M059J (cell line): ENCODE measurements at places on chromosomes 1 and 21. TPM values are rescaled to one million over a fixed set of nuclear protein-coding genes. Genes with fewer than 3 reads are reported as not detected.

DNA sequence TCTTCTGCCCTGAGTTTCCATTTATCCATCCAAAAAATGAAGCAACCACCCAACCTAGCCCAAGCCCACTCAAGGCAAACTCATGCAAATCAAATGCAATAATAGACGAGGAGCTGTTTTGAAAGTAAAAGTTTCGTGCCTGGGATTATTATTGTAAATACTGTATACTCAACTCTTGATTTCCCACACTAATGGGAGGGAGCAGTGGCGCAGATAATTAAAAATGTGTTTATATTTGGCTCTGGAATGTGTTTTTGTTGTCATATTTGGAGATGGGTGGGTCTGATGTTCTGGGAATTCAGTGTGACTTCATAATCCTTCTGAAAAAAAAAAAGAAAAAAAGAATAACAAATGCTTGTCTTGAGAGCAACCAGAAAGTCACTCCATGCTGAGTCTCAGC, 52.5 kb downstream of the KLHDC7A start:
- no peak for DNase-seq

KCNN3 gene
- total RNA-seq = 0.37 TPM in 1 of 2 replicates, not detected in the other

DNA sequence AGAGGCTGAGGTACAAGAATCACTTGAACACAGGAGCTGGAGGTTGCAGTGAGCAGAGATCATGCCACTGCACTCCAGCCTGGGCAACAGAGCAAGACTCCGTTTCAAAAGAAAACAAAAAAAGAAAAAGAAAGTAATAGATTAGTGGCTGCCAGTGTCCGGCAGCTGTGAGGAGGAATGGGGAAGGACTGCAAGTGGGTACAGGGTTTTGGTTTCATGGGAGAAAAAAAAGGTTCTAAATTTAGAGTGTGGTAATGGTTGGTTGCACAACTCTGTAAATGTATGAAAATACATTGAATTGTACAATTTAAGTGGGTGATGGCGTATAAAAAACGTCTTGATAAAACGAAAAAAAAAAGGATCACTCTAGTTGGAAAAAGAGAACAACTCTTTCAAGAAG, 6.7 kb downstream of the TAF1A start:
- DNase-seq = no peak

SPRR2B gene
- total RNA-seq = not detected in 2 replicates

DNA sequence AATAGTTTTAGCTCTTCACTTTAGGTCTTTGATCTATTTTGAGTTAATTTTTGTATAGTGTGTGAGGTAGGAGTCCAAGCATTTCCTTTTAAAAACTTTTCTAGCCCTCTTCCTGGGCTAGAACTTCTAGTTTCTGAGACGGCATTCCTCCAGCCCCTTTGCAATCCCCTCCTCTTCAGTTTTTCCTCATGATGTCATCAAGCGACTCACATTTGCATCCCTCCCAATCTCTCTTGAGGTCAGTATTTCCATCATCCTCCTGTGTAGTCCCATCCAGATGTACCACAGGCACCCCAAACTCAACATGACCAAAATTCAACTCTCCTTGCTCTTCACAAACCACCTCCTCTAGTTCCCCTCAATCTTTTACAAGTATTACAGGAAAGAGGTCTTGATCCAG, 10.7 kb downstream of the HMGN2 start:
- DNase-seq = peak; percentile 44

DNA sequence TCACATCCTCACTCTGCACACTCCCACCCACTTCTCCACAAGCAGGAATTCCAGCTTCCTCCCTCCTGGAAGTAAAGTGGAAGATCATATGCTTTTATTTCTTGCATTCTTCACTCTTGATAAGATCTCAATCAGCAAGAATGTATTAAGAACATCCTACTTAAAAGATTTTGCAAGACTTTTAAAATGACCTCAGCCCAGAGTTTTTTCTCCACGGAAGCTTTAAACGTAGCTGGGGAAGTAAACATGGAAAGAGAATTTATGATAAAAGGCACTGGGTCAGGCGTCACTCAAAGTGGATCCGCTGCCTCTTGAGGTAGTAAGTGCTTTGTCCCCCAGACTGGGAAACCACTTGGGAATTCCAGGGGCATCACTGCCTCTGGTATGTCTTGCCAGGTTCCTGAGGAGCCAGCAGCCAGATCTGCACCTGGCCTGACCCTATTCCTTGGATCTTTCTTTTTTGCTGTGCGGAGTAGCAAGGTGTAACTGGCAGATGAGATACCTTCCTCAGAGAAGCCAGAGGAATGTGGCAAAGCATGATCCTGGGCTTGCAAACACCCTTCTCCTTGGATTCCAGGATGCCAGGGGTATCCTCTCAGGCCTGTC, 33.9 kb downstream of the CDK18 start:
- DNase-seq = peak; percentile 42

SPRR1A gene
- total RNA-seq = not detected in 2 replicates

GRCh38 chr21:35291973-35292627, 243.0 kb upstream of the RUNX1 start:
- DNase-seq = peak; percentile 64

DNA sequence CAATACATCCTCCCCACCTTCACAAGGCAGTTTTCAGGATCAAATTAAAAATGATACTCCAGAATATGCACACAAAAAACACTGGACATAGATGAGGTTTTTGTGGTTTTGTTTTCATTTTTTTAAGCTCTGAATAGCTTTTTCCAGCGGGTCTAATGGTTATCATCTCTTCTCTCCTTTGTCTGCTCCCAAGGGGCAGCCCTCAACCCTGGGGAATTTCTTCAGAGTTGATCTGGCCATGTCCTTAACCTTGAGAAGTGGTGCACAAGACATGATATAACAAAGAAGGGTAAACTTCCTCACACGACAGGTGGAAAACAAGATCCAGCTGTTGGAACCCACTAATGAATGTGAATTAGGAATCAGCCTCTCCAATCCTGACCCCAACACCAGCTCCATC, 1.5 kb upstream of the CD244 start:
- DNase-seq = no peak

DNA sequence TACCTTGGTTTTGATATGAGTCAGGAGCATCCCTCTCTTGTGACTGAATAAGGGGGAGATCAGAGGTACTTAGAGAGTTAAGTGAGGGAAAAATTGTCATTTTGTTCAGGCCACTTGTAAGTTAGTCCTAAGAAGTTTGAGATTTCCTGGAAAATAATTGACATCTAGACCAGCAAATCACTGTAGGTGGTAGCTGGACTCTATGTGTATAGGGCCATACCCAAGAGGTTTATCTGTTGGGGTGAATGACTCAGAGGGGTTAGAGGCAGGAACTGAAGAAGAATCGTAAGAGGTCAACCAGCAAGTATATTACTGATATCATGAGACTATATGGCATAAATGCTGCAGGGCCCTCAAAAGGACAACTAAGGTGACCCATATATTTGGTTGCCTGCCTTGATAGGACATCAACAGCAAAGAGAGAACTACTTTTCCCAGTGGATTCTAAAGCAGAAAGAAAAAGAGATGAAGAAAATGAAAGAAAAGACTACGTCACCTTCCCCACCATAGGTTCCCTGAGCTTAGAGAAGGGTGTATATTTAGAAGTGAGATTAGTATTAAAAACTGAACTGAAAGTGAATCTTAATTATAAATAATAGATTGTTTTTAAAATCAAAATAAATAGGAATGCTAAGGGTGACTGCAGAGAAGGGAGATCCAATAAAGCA, 8.0 kb upstream of the RNPC3 start:
- DNase-seq = peak; percentile 46

DNA sequence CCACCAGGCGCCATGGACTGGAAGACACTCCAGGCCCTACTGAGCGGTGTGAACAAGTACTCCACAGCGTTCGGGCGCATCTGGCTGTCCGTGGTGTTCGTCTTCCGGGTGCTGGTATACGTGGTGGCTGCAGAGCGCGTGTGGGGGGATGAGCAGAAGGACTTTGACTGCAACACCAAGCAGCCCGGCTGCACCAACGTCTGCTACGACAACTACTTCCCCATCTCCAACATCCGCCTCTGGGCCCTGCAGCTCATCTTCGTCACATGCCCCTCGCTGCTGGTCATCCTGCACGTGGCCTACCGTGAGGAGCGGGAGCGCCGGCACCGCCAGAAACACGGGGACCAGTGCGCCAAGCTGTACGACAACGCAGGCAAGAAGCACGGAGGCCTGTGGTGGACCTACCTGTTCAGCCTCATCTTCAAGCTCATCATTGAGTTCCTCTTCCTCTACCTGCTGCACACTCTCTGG, 3.8 kb downstream of the GJB3 start:
- DNase-seq = no peak

- peak; percentile 31 for DNase-seq
These were observed 241.0 kb upstream of the SNX7 start for GRCh38 chr1:98420376-98421084.

INTS11 gene
- total RNA-seq = 74.7 and 87.4 TPM in 2 replicates

CFAP141 gene
- total RNA-seq = not detected in 2 replicates

NUP210L gene
- not detected in 2 replicates for total RNA-seq

SPRR2E gene
- total RNA-seq = not detected in 2 replicates

RIPPLY3 gene
- 0.62 and 0.64 TPM in 2 replicates for total RNA-seq

S100A9 gene
- 0.22 TPM in 1 of 2 replicates, not detected in the other for total RNA-seq

- peak; percentile 32 for DNase-seq
These were observed 18.0 kb downstream of the OMA1 start for GRCh38 chr1:58528518-58528917.

DNA sequence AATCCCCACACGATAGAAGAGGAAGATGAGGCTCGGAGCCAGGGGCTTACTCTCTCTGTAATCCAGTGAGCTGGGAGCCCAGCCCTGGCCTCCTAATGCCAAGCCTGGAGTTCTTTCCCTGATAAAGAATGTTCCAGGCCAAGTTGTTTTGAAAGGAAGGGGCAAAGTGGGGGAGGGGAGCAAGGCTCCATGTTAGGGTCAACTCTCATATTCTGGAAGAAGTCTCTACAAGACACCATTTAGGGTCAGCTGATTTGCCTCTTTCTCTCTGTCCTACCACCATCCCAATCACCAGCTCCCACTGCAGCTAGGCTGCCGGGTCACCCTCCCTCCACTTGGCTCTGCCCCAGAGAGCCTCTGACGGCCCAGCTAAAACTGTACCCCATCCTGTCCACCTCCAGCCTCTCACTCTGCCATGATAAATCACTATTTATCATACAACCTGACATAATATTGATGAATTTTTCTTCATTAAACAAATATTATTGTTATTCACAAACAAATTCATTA, 95.0 kb downstream of the GLIS1 start:
- no peak for DNase-seq

DNA sequence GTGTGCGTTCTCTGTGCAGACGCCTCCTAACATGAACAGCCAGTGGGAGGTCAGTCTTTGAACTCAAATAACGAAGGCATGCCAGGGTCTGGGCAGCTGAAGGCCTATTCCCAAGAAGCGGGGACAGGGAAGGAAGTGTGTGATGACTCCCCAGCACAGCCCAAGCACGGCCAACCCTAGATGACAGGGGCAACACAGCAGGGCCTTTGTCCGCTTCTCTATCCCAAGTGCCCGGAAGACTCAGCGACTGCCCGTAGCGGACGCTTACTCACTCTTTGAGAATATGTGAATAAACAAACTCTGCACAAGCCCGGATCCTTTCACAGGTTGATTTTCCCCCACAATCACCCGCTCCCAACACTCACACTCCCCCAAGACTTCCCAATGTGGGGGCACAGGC, 11.2 kb downstream of the C1orf198 start:
- DNase-seq = peak; percentile 77

DNA sequence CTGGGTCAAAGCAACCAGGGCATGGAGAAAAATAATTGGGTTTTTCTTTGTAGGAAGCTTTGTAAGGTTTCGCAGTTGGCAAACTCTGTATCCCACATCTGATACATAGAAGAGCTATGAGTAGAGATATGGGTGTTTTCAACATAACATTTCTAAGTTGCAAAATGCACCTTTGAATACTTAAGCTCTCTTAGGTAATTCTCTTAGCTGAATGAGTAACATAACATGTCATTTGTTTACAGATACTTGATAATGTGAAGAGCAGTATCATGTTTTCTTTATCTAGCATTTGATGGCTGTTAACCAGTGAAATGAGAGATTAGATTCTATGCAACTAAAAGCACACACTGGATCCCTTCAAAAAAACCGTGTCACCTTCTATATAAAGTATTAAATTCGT, 21.6 kb downstream of the RAVER2 start:
- no peak for DNase-seq

DNA sequence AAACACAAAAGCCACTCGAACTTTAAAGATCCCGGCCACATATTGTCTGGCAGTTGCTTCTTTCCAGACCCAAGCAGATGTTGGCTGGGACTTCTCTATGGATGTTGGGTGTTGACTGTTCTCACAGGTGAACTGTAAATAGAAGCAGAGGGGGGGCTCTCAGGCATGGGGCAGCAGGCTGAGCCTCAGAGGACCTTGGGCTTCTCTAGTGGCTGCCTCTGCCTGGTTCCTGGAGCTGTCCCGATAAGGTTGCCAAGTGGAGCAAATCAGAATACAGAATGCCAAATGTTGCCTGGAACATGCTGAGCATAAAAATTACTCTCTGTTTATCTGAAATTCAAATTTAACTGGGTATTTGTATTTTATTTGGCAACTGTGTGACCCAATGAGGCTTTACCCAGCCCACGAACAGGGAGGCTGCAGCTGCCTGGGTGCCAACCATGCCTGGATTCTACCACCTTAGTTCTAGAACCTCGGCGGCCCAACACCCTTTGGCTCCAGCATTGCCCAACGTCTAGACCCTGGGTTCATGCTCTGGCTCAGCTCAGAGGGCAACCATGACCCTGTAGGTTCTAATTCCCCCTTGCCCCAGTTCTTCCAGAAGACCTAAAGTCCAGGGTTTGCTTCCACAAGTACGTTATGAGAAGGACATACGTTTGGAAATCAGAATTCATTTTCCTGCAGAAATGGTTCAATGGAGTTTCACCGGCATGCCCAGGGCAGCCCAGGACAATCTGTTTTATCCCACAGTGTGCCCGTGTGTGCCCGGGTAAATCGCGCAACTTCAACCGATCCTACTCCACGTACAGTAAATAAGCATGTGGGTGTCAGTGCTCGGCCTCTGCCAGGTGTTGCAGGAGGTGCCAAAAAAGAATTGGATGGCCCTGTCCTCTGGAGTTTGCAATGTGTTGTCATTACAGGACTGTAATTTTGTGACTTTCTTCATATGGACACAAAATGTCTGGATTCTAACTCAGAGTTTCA, 5.4 kb upstream of the SLC45A1 start:
- no peak for DNase-seq

GRCh38 chr1:108051631-108052377, 86.8 kb upstream of the VAV3 start:
- DNase-seq = no peak

TSPAN2 gene
- 0.69 and 1.4 TPM in 2 replicates for total RNA-seq

DNA sequence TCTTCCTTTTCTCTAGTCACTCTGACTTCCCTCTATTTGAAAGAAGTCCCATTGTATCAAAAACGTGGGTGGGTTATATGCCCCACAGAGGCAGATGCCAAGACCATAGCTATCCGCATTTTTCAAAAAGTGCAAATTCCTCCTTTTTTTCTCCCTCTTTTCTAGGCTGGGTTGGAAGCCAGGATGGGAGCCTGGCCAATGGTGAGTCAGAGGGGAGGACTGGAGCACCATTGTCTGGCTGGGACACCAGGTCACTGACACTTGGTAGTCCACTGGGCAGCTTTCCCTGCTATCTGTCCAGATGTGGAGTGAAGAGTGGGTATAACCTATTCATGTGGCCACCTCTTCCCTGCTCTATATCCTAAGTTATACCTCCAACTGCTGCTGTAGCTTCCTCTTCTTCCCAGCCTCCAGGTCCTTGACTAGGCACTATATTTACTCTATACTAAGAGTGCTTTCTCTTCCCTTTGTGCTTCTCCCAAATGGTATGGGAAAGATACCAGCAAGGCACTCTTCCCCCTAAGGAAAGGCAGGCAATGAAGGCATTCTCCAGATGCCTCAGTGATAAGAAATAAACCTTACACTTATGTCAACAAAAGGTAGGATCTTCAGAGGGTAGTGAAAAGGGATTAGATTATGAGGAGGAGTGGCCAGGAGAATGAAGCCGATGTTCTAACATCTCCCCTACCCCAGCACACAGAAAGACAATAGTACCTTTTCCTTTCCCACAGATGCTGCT, 12.9 kb downstream of the PI4KB start:
- peak; percentile 87 for DNase-seq

LEFTY1 gene
- 0.10 TPM in 1 of 2 replicates, not detected in the other for total RNA-seq

GBP7 gene
- total RNA-seq = not detected in 2 replicates
